ENCODE measurements at places on chromosomes 12 and 14. TPM values are rescaled to one million over a fixed set of nuclear protein-coding genes. Genes with fewer than 3 reads are reported as not detected.

DNA sequence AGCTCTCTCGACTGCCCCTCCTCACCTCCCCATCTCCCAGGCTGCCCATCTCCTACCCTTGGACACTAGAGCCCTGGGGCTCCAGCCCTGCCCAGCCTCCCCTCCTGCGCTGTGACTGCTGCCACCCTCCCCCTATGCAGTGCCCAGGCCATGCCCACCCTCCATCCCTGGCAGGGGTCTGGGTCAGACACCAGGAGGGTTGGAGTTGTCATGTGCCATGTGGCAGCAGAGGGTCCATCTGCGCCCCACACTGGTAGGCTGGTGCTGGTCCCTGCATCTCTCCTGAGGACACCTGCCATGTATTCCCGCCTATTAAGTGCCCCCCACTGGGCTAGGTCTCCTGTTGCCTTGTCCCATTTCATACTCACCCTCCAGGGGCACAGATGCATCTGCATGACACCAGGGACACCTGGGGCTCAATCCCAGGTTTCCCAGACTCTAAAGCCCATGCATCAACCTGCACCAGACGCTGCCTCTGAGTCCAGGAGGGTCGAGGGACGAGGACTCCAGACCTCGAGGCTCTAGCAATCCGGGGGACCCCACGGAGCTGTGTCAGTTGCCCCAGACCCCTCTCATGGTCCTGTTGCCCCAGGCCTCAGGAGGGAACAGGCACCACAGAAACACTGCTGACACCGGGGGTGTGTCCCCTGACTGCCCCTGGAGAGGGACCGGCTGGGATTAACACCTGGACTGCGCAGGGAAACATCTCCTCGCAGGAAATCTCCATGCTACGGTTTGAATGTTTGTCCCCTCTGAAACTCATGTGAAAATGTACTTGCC lies 23.4 kb upstream of the SFSWAP start:
- no peak for DNase-seq

The SLC38A4 gene
- total RNA-seq: 2.3 TPM

The RD3L gene
- 42.1 TPM for total RNA-seq

The FIGNL2 gene
- total RNA-seq: 0.51 TPM

- DNase-seq: no peak
These were observed 46.3 kb upstream of the SLC38A4 start for GRCh38 chr12:46872135-46872534.

The TBX5 gene
- 56.9 TPM for total RNA-seq

- no peak for DNase-seq
These were observed 382.5 kb downstream of the RPS29 start for GRCh38 chr14:49203676-49204075.

The SRGAP1 gene
- total RNA-seq: 3.0 TPM

DNA sequence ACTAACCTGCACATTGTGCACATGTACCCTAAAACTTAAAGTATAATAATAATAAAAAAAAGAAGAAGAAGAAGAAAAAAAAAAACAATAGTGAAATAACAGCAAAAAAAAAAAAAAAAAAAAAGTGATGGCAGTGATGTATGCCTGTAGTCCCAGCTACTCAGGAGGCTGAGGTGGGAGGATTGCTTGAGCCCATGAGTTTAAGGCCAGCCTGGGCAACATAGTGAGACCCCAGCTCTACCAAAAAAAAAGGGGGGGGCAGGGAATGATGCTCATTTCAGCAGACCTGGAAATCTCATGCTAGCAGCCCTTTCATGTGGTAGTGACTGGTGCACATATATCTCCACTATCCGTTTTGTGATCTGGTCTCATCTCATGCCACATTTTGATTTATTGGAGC lies 20.8 kb downstream of the TRAFD1 start:
- DNase-seq: no peak

The TRIM9 gene
- 0.55 TPM for total RNA-seq

DNA sequence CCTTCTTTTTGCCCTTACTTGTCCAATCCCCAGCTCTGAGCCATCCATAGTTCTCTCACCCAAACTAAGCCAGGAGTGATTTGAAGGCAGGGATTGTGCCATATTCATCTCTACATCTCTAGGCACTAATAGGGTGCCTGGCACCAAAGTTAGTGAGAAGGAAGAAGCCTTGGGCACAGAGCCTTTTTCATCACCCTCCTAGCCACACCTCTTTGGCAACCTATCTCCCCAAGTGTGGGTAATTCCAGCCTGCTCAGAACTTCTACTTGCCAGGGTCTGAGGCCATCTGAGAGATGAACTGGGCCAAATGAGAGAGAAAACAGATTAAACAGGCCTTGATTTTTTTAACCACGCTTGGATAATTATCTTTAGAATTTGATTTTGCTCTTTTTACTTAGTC lies 61.3 kb downstream of the PHLDA1 start:
- DNase-seq: no peak

The DIO3 gene
- not detected for total RNA-seq

The ASB2 gene
- total RNA-seq: 180 TPM

- no peak for DNase-seq
These were observed 285.3 kb upstream of the KITLG start for GRCh38 chr12:88865537-88865936.

The PPP4R4 gene
- 0.13 TPM for total RNA-seq

DNA sequence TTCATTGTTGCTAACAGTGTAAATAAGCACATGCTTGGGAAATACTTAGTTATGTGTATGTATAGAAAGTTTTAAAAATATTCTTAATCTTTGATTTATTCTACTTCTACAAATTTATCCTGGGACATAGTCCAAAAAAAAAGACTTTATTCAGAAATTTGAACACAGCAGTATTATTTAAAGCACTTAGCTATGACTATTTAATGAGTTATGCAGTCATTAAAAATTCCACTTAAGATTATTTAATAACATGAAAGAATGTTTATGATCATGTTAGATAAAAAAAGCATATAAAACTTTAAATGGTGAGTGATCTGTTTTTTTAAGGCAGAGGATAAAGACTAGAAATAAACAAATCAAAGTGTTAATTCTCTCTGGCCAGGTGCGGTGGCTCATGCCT lies 78.3 kb downstream of the BAZ1A start:
- no peak for DNase-seq

The TDRD9 gene
- 1.6 TPM for total RNA-seq

DNA sequence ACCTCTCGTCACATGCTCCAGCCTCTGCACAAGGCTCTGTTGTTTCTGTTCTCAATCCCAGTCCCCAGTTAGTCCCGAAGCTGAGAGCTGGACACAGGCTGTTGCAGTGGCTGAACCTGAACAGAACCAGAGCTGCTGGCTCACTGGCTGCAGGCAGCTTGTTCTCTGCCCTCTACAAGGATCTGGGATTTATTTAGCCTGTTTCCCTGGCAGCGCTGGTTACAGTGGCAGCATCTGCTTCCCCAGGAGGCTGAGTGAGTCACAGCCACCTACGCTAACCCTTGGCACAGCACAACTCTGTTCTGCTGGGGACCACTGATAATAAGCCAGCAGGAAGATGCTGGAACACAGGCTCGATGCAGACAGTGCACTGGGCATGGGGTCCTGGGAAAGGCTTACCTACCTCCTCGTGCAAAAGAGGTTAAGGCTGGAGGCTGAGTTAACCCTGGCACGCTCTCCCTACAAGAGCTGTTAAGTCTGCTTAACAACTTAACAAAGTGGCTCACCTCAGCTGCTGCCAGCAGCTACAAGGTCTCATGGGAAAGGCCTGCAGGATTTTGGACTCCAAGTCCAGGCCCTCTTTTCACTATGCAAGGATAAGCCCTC lies 299.6 kb downstream of the PCNX1 start:
- DNase-seq: peak; percentile 37

DNA sequence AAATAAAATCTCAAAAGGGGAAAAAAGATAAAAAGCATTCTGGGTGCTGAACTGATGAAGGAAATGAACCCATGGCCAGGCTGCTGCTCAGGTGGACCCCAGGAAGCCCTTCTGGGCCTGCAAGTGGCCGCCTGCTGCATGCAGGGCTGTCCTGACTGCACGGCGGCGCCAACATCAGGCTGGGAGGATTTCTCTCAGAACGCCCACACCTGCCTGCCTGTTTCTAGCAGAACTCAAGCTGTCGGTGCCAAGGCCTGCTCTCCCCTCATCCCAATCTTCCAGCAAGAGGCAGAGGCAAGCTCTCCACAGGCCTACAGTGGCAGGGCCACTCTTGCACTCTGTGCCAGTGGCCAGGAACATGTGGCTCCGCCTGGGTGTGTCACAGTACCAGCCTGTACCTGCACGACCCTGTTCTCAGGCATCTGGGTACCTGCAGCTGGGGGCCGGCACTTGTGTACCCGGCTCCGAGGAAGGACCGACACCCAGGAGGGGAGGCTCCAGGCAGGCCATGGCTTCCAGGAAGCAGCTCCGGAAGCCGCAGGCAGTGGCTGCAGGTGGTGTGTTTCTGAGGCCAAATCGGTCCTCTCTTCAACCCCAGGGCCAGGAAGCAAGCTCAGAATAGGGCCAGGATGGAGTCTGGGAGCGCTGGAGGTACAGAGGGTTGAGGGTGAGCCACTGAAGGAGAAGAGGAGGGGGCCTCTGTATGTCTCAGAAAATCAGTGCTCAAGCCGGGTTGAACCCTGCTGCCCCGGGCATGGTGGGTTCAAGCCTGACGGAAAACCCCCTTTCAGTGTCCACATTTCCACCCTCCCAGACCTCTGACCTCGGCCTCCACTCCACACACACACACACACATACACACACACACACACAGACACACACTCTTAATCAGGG lies 2.5 kb upstream of the INF2 start:
- peak; percentile 20 for DNase-seq

DNA sequence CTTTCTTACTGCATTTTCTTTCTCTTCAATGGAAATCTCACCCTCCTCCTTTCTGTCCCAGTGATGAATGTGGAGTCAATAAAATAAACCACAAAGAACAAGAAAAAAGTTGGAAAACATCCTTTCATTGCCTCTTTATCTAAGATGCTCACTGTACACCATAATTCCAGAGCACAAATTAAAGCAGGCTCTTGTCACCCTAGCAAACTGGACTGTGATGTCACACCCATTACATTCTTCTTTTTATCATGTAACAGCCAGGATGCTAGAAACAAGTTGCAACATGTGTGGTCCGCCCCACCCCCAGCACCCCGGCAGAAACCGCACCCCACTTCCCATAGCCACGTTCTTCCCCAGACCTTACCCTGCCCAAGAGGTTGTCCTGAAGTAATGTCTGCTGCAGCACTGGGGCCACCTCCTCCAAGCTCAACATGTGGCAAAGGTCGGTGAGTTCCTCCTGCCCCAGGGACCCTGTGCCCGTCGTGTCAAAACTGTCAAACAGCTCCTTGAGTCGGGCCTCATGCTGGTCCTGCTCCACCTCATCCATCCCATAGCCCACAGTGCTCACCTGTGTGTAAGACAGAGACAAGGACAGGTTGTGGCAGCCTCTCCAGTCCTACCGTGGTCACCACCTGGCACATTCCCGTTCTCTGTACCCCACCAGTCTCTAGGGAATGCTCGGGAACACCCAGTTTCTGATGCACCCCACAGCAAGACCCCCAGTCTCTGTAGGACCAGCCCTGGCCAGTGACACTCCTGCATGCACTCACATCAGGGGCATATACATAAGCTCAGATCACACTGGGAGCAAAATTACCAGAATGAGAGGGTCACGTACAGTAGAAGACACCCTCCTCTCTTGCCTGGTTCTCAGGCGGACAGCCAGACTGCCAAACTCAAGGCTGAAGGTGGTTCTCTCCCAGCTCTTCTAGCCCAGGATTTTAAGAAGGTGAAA lies 9.2 kb downstream of the NIN start:
- peak; percentile 36 for DNase-seq

- DNase-seq: peak; percentile 83
These were observed 3.9 kb upstream of the BLOC1S1 start for GRCh38 chr12:55711786-55712553.

The PLEKHD1 gene
- total RNA-seq: 0.15 TPM

GRCh38 chr12:14613718-14614117 lies 46.0 kb upstream of the PLBD1 start:
- no peak for DNase-seq

DNA sequence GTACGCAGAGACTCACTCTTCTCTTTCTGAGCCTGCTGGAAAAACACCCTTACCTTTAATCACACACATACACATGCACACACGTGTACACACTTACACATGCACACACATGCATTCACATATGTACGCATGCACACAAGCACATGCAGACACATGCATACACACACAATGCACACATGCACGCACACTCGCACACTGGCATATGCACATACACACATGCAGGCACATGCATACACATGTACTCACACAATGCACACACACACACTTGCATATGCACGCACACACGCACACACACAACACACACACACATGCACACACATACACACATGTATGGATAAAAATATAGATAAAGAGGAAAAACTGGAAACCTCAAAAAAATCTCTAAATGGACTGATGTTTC lies 249.0 kb downstream of the GLT1D1 start:
- no peak for DNase-seq

DNA sequence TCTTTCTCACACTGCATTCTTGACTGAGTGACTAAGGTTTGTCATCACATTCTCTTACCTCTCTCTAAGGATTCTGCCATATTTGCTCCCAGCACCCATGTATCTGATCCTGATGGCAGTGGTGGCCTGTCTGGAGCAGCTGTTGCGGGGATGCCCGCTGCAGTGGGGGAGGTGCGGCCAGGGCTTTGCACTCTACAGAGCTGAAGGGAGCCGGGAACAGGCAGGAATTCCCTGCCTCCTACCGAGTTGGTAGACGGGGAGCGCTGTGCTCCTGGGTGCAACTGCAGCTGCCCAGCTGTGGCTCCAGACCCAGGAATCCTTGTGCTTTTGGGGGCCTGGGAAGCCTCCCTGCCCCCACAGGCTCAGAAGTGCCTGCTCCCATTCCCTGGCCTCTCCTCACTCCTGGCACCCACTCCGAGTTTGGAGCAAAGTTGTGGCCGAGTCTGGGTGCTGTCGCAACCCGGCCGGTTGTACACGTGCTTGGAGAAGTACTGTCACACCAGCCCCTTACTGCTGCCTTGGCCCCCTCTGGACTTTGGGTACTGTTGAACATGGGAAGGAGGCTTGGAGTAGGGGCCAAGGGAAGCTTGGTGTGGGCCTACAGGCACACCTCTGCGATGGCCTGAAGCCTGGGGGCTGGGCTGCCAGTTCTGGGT lies 106.9 kb upstream of the OR4E1 start:
- DNase-seq: no peak

DNA sequence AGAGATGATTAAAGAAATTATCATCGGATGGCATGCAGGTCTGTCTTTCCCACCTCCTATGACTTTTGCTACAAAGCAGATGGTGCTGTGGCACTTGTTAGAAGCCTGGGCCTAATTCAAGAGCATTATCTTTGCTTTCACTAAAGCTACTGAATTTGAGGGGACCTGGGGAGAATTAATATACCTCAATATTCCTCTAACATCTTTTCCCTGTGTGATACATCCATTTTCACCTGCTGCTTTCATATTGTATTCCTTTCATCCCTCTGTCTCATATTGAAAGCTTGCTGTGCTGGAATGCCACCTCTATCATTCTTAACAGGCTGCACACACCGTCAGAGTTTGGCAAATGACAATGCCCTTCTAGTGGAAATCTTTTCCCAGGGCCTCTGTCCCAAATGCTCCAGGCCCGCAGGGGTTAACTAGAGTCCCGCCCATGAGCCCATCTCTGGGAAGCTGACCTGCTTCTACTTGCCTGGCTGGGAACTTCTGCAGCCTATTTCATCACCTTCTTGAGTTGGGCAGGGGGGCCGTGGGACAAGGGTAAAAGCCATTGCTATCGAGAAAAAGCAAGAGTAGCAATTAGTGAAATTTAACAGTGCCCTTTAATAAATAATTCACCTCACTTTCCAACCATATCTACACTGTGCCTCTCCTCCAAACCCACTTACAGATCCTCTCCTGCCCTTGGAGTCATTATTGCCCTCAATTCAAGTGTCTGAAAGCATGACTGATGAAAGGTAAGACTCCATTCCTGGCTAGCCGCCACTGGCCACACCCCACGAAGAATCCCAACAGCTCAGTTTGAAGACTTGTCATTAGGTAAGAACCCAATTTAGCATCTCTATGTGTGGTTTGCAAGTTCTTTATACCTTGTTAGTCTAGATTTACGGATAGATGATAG lies 126.7 kb upstream of the BTG1 start:
- DNase-seq: no peak

All from heart right ventricle (tissue), 16 donors.